Anterior cingulate cortex (tissue), 58 donors: ENCODE measurements at places on chromosomes 7 and 10.

- no peak for DNase-seq
Observed at GRCh38 chr7:21338728-21339164, 89.1 kb upstream of the SP4 start.

GRCh38 chr7:125567686-125568085, 638.1 kb upstream of the POT1 start:
- no peak for DNase-seq

DNA sequence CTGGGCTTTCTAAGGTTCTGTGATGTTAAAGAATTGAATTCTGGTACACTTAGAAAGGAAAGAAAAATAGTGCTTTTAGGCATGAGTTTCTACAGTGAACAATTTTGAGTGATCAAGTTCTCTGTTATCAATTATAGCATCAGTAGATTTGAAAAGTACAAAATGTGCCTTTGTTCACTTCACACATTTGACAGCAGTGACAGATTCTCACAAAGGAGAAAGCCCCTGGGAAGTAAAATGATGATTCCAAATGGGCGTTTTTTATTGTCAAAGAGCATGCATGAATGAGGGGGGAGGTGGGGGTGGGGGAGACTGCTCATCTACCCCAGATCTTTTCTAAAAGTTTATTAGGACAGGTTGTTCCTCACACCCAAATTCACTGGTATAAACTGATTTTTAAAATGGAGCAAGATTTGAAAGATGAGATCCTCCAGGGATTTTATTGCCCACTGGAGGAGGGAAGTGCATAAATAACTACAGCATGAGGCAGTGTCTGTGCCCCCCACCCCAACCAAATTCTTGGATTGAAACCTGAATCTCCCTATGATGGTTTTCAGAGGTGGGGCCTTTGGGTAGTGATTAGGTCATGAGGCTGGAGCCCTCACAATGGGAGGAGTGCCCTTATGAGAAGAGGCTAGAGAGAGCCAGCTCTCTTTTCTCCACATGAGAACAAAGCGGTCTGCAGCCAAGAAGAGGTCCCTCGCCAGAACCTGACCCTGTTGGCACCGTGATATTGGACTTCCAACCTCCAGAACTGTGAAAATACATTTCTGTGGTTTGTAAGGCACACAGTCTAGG, 79.5 kb downstream of the AOAH start:
- DNase-seq: no peak

GRCh38 chr10:43781480-43782361, 133.0 kb upstream of the ZNF32 start:
- no peak for DNase-seq

- no peak for DNase-seq
Observed at GRCh38 chr10:4316161-4316810, 509.7 kb upstream of the AKR1E2 start.

DNA sequence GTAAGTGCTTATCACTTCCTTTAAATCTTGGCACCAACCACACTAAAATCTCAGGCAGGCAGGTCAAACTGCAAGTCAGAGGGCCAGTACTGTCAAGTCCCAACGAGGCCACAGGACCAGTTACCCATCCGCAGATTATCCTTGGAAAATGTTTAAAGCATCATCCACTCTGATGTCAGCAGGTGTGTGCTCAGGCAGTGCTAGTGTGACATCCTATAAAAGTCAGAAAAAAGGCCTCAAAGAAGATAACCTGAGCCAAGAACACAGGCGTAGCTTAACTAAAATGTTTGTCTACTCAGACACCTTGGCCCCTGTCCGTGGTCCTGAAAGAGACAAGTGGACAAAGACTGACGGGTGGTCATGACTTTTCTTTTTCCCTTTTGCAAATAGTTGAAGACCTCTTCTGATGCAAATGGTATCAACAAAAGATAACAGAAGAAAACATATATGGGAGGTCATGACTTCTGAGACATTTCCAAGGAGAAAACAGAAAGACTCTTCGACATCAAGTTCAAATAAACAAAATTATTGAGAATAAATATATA, 309.3 kb downstream of the KCNMA1 start:
- DNase-seq: no peak

- no peak for DNase-seq
Observed at GRCh38 chr7:96591900-96592676, 117.6 kb downstream of the SEM1 start.

GRCh38 chr10:107425931-107426553, 261.5 kb upstream of the SORCS1 start:
- DNase-seq: no peak

DNA sequence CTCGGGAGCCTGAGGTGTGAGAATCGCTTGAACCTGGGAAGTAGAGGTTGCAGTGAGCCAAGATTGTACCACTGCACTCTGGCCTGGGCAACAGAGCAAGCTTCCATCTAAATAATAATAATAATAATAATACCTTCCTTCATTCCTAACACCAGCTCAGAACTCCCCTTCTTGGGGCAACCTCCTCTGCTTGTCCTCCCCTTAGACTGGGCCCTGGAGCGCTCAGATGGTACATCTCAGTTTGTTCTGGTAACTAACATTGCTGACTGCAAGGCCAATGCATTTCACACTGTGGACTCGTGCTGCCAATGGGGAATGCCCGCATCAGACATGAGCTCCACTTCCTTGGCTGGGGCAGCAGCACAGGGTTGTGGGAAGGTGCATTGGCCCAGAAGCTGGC, 77.6 kb downstream of the C10orf105 start:
- DNase-seq: no peak

- DNase-seq: no peak
Observed at GRCh38 chr7:116030651-116031276, at the start of gene TFEC. Gene TFEC (minus strand): TSS chr7:116030763. CDS start chr7:115984441, 46,322 bp downstream.

- DNase-seq: no peak
Observed at GRCh38 chr10:103916254-103916653, 1.7 kb downstream of the STN1 start.

- DNase-seq: no peak
Observed at GRCh38 chr7:44914992-44915607, 29.8 kb upstream of the PURB start.

- DNase-seq: no peak
Observed at GRCh38 chr10:123847686-123848432, 43.7 kb downstream of the CPXM2 start.

DNA sequence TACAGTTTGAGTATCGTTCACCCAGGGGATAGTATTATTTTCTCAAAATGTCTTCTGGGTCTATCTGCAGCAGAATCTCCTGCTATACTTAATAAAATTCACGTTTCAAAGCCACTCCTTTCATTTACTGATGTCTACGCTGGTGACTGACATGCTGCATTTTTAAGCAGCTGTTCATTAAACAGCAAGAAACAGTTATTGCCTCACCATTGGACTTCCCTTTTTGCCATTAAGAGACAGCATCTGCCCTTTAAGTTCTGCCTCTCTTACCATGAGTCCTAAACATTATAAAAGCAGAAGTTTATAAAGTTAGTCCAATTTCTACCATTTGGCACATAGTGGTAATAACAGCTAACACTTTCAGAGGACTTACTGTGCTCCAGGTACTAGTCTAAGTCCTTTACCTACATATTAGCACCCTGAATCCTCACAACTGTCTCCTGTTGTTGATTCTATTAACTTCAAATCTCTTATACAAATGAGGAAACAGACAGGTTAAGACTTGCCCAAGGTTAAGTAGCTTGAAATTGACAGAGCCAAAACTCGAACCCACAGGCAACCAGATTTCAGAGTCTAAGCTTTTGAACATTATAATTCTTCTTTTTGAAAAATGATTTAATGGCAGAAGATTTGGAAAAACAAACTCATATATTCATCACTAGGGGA, 169.5 kb downstream of the SNX13 start:
- DNase-seq: no peak

DNA sequence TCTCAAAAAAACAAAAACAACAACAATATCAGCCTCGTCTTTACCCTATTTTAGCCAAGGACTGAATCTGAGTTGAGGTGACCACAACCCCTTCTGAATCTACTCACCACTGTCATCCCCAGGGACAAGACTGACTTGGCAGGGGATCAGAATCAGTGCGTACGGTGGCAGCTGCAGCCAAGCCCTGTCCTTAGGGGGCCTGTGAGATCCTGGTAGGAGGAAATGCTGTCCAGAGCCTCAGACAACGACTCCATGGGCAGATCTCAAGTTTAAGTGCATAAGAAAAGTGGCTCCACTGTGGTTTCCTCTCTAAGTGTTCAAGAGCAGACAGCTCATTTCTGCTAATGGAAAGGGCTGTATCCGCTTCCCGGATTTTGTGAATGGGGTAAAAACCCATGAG, 22.4 kb upstream of the CYTH3 start:
- no peak for DNase-seq

DNA sequence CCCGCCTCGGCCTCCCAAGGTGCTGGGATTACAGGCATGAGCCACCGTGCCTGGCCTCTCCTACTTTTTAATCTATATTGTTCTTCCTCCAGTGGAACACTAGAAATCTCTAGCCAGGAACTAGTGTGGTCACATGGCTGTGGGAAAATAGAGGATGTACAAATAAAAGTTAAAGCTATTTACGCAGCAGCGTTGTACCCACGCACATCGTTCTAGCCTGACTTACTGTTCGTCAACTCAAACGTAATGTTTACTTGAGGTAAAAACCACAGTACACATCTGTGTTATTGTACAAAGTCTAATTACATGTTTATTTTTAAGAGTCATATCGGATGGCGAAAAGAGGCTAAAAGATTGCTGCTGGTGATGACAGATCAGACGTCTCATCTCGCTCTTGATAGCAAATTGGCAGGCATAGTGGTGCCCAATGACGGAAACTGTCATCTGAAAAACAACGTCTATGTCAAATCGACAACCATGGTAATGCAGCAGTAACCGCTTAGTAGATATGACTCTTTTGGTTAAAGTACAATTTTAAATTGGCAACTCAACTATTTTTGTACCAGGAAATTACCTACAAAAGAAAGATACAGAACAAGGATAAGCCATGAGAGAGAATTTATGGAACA, 50.8 kb downstream of the ITGB8 start:
- no peak for DNase-seq

DNA sequence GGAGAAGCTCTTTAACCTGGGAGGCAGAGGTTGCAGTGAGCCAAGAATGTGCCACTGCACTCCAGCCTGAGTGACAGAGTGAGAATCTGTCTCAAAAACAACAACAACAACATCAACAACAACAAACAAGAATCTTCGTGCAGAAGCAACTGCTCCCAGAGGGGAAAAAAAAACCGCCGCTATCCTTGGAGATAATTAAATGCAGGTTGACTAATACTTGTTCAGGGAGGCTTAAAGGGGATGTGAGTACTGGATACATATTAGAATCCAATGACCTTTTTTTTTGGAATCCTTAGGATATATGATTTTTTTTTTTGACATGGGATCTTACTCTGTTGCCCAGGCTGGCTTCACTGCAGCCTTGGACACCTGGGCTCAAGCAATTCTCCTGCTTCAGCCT, 89.6 kb upstream of the FAM171A1 start:
- no peak for DNase-seq

DNA sequence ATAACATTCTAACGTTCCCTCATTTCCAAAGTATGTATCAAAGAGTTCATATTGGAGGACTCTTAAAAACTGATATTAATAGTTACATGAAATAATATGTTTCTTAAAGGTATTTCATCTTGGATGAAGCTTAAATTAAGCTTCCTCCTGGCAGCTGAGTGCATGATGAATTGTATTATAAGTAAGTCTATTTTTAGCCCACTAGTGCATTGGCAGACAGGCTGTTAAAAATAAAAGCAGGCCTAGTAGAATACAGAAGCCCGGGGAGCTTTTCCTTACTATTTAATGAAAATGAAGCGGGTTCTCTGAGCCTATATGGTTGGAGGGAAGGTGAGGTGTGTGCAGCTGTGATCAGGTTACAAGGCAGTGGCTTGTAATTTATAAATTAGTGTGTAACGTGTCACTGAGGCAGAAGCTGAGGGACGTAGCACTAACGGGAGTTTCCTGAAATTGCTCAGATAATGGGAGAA, 130.7 kb upstream of the KMT2E start:
- no peak for DNase-seq

DNA sequence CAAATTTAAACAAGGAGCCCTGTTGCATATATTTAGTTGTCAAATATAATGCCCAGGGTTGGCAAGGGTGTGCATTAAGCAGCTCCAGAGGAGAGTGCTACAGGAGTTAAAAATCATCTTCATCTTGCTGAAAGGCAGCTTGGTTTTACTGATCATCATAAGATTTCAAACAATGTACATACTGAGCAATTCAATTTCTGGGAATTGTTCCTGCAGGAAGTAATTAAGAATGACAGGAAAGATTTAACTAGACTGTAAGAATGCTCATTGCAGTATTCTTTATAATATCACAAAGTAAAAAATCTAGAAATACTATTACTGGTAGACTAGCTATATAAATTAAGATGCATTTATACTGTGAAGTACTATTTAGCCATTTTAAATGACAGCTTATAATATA, 153.6 kb downstream of the DYNC1I1 start:
- no peak for DNase-seq

- no peak for DNase-seq
Observed at GRCh38 chr7:138886501-138886917, 88.5 kb upstream of the ATP6V0A4 start.

- no peak for DNase-seq
Observed at GRCh38 chr7:8263048-8263447, 1.1 kb upstream of the ICA1 start.

GRCh38 chr7:140928491-140929309, 4.0 kb upstream of the BRAF start:
- DNase-seq: no peak

- DNase-seq: no peak
Observed at GRCh38 chr7:67900456-67900855, 903.8 kb downstream of the TYW1 start.

- no peak for DNase-seq
Observed at GRCh38 chr10:69972981-69973397, 79.7 kb upstream of the MACROH2A2 start.

DNA sequence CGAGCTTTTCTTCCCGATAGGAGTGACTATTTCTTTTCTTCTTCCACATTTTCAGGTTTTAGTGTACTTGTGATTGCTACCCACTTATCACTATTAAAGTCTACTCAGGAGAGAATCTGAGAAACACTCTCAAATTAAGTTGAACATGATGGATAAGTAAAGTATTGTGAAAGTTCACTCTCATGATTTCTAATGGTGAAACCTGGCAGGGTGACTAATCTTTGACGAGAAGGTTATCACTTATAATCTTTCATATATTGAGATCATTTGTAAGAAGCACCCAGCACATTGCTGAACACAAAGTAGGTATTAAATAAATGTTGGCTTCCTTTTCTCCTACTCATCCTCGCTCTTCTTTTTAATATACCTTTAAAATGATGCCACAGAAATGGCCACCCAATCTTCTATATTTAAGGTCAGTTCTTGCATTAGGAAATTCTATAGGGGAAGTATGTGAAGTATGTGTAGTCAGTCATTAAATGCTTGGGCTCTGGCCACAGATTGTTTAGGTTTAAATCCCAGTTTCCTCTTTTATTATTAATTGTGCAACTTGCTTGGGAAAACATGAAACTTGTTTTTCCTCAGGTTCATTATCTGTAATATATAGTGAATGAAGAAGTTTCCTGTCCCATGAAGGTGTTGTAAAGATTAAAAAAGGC, 3.1 kb upstream of the CFTR start:
- DNase-seq: no peak

DNA sequence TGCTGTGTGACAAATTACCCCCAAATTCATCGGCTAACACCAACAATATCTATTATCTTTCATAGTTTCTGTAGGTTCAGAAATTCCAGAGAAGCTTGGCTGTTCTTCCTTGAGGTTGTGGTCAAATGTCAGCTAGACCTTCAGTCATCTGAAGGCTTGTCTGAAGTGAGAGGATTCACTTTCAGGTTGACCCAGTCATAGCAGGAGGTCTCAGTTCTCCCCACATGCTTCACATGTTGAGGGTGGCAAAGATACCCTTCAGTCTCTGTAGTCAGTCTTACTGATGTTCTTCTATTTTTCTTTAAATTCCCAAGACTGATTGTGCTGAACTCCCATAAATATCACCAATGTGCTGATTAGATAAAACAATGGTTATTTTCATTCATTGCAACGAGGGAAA, 1692.0 kb downstream of the REEP3 start:
- DNase-seq: no peak
